Nucleus accumbens (tissue), 56 donors: ENCODE measurements at places on chromosomes 11 and 22.

GRCh38 chr11:128240546-128240945 lies 346.8 kb downstream of the ETS1 start:
- DNase-seq = no peak

DNA sequence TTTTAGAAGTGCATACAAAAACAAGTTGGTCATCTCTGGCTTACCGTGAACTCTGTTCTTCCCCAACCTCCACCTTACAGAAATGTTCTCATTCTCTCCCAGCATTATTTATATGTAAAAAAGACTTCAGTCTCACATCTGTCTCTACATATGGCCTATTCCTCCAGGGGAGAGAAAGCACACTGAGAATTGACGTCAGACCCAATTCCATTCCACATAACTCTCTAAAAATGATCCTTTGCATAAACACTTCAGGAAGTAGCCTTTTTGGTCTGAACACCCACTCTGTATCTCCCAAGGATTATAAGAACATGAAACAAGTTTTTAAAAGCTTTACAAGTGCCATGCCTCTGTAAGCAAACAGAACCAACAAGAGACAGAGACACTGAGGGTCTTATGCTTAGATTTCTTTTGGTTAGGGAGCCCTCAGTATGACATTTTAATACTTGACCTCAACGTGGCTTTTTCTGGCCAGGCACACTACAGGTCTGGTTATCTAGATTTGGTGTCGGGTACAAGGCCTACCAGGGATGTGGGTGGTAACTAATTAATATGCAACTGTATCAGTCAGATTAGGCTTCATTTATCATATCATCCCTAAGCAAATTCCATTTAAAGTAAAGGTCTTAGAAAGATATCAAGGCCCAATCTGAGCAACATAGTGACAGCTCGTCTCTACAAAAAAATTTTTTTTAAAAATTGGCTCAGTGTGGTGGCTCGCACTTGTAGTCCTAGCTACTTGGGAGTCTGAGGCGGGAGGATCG lies 48.5 kb upstream of the PPP2R1B start:
- DNase-seq = no peak

DNA sequence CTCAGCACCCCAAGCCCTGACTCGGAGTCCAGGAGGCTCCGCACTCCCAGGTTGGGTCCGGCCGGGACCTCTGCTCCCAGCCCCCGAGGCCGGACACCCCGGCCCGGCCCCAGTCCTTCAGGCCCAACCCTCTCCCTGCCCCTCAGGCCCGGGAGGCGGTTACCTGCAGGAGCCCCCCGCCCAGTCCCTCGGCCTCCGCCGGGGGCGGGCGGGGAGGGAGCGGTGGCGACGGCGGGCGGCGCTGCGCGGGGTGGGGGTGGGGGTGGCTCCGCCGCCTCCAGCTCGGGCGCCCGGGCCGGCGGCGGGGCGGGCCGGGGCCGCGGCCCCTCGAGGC lies 310 bp downstream of the TCF20 start:
- no peak for DNase-seq

- no peak for DNase-seq
These were observed 19.9 kb downstream of the BID start for GRCh38 chr22:17754233-17754925.

GRCh38 chr11:123681030-123681429 lies 26.6 kb upstream of the SCN3B start:
- DNase-seq = no peak

GRCh38 chr11:61401173-61401572 lies 8.8 kb downstream of the TMEM216 start:
- no peak for DNase-seq

DNA sequence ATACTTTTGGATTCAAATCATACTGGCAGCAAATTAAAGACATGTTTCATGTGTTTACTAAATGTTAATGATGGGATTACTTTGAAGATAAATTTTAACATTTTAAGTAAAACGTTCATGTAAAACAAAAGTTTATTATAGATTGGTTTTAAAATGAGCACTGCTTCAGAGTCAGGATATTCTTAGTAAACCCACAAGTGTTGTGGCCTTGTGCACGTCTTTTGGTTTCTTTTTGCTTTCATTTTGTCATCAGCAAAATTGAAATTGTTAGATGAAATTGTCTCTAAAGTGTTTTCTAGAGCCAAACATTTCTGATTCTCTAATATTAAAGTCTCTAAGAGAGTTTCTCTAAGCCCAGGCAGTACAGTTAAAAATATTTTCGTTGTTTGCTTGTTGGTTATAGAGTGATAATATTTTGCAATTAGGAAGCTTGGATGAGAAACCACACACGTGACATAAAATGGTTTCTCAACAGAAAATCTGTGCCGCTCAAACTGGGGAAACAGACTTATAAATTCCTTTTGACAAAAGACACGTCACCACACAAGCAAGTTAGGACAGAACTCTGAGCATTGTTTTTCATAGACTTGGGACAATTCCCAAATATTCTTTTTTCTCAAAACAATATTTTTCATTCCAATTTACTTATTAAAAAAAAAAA lies 164.4 kb downstream of the TEAD1 start:
- no peak for DNase-seq

DNA sequence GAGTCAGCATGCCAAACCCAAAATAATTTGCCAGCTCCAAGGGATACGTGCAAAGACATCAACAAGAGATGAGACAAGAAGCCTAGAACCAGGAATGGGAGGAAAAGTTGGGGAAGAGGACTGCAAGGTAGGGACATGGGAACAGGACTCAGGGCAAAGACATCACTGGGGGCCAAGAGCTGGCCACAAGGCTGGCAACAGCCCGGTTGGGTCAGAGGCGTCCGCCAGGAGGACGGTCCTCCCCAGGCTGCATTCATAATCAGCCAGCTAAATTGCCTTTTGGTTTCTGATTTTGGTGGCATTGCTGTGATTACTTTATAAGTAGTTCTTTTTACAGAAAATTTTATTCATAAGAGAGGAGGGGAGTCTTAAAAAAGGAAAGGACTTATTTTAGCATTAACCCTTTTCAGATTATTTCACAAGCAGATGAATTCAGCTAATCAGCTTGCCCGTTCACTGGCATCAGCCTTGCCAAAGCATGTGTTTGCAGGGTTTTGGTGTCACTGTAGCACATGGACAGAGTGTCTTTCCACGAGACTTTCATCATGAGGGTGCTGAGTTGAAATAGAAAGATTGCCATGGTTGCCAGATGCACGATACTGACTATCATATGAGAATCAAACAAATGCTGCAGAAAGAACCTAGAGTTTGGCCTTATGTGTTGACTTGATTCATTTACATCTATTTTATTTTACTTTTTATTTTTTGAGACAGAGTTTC lies 23.2 kb upstream of the NAV2 start:
- DNase-seq = no peak

DNA sequence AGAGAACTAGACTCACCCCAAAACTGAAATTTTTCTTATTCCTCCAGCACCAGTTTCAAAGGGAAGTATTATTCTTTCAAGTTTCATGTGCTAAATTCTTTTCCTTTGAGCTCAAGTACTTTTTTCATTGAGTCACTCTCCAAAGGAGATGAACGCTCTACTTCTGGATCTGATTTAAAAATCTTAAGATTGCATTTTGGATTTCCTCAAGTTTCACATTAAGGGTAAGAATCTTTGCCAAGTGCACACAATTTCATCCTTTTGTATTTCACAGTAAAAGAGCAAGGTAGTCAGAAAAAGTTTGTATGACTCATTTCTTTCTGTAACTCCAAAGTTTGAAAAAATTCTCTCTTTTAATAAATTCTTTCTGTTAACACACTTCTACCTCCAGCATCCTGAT lies 435.5 kb downstream of the RAB38 start:
- no peak for DNase-seq

- DNase-seq = peak; percentile 29
These were observed 625 bp downstream of the RFPL2 start for GRCh38 chr22:32204040-32204855.

DNA sequence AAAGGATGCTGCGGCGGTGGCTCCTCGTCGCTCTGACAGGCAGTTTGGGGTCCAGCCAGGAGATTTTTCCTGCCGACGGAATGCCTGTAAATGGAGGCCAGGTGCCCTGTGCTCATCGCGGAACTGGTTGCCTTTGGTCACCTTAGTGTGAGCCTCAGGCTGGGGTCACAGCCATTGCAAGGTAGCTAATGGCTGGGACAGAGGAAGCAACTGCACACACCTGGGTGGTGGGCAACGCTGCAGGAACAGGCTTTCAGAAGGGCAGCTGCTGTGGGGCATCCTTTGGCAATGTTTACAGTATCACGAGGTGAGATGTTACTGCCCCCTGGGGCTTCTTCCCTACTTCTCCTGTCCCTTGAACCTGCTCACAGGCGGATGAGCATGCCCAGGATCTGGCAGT lies 205.5 kb downstream of the GRIK4 start:
- DNase-seq = no peak
